ENCODE measurements at places on chromosomes 7 and 10.

- DNase-seq: no peak
These were observed 65.3 kb downstream of the VTI1A start for GRCh38 chr10:112512294-112512693.

DNA sequence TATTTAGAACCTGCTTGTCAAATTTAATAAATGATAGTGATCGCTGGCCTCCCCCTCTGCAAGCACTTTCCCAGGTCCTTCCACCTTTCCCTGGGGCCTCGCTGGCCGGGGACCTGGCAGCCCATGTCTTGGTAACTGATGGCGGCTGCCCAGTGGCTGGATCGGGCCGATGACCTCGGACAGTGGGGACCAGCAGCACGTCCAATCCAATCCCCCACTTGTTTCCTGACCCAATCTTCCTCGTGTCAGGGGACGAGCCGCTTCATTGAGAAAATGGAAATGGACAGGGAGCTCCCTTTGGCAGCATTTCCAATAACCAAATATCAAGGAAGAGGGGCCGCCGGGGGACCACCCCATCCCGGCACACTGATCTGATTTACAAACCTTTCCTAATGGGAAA lies 17.2 kb downstream of the EBF3 start:
- DNase-seq: no peak

DNA sequence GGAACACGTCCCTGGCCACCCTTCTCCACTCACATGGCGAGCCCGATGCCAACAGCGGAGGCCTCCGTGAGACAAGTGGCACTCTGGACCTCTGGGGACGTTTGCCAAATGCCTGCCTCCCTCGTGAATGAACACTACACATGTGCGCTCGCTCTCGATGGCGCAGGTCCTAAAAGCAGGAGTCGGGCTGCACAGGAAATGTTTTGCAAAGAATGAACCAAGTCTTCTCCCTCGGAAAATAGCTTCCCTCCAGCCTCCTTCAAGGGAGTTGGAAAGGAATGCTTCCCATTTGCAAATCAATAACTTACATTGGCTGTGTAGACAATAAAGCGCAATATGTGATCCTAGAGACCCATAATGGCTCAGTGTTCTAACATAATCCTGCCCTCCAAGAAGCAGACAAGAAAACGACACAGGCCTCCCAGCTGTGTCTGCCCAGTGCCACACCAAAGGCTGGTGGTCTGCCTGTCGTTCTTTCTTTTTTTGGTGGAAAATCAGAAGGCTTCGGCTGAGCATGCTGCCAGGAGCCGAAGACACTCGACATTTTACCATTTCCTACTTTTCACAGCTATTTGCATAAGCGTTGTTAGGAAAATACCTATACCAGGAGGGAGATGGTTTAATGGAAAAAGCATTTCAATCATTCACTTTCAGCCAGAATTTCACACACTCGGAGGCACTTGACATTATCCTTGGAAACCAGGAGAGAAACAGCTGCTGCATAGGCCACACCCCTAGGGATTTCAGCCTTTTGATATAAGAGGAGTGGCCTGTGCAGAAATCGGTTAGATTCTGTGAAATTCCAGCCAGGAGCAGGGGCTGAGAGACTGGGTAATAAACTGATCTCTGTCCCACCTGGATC lies 38.4 kb downstream of the ATXN7L1 start:
- DNase-seq: no peak

DNA sequence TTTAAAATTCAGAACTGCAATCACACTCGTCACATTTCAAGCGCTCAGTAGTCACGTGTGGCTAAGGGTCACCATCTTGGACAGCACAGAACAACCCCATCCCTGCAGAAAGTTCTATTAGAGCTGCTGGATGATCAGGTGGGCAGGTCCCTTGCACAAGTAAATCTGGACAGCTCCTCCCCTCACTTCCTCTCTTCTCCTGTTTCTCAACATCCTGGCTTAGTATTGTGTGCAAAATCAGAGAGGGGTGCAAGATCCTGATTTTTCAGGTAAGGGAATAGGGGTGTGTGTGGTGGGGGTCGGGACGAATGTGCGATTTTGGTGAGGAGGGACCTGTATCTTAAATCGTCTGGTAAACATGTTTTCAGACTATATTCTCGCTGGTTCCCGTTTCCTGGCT lies at the start of gene GIMAP4:
TSS of gene GIMAP4 (plus strand) at position 222 of the 400 bp plus-strand sequence. CDS start 2,512 bp downstream, outside the sequence.
- no peak for DNase-seq

- DNase-seq: no peak
These were observed 317.9 kb upstream of the KLF6 start for GRCh38 chr10:4102802-4103344.

DNA sequence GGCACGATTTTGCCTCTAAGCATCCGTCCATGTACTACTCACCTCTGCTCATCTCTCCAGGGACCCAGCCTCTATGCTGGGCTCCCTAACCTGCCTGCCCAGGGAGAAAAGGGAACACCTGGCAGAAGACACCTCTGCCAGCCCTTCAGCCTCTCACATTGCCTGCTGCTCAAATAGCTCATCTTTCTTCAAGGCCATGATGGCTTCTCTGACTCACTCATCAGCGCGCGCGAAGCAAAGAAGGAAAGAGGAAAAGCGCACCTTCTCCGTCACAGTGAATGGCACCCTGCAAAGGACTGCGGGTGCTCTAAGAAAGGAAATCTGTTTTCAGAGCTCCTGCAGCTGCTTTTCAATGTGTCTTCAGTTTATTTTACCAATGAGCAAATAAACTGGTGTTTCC lies 174.0 kb downstream of the PRKAG2 start:
- no peak for DNase-seq

GRCh38 chr7:12178317-12178716 lies 32.8 kb upstream of the TMEM106B start:
- no peak for DNase-seq

DNA sequence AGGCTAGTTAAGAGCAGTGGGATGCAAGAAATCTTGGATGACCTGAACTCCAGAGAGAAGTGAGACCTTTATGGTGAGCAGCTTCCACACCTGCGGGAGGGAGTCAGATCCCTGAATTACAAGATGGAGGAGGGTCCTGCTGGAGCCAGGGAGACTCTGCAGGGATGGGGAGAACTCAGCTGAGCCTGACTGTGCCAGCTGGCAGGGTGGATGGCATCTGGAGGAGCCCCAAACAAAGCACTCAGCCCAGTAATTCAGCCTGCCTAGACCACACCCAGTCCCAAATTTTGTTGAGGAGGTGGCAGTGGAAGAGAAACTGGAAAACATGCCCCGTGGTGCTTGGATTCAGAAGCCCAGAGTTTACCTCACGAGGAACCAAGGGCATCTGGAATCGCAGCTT lies 208.2 kb downstream of the WDR11 start:
- no peak for DNase-seq

GRCh38 chr10:123204127-123204461 lies 49.9 kb downstream of the BUB3 start:
- DNase-seq: no peak

- no peak for DNase-seq
These were observed 9.0 kb upstream of the SLC13A1 start for GRCh38 chr7:123208793-123209192.

GRCh38 chr7:148581624-148582023 lies 8.9 kb upstream of the C7orf33 start:
- no peak for DNase-seq

DNA sequence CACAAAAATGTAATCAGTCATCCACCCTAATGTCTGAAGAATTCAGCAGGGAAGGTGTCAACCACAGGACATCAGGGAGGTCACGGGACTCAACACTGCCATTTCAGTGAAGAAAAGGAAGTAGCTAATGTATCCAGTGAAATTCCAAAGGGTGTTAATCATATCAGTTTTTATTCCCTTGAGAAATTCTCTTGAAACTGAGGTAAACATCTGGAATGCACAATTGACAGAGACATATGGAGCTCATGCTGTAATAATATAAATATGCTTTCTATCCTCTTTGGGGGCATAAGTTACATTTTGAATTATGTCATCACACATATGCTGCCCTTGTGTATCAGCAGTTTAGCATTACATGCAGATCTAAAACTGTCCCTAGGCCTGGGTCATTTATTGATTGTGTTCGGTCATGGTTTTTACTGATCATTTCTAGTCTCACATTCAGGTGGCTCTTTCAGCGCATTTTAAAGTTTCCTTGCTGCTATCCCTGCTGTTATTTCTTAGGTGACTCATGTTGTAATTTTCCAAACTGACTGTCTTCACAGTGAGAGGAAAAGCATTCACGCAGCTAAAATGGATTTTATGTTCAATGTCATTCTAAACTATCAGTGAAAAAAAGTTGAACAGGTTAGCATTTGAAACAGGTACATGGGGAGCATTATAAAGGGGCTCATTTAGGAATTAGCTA lies 273.9 kb downstream of the TSPAN12 start:
- no peak for DNase-seq

GRCh38 chr7:64849250-64849923 lies 53.7 kb upstream of the ZNF273 start:
- no peak for DNase-seq

- no peak for DNase-seq
These were observed 26.6 kb upstream of the PLA2G12B start for GRCh38 chr10:72981028-72981881.

DNA sequence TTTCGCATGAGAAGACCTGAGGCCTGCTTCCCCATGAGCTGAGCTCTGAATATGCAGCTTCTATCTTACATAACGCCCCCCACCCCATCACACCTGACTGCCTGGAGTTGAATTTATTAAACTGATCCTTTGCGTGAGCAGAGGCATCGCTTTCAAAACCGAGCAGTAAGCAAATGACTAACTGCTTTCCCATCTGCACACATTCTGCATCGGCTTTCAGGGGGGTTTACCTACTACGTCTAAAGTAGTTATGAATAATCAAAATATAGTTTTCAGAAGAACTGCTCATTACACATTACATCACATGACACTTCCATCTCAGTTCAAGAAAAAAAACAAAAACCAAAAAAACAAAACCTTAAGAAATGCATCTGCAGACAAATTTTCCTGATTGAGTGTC lies 54.7 kb upstream of the EGR2 start:
- no peak for DNase-seq

DNA sequence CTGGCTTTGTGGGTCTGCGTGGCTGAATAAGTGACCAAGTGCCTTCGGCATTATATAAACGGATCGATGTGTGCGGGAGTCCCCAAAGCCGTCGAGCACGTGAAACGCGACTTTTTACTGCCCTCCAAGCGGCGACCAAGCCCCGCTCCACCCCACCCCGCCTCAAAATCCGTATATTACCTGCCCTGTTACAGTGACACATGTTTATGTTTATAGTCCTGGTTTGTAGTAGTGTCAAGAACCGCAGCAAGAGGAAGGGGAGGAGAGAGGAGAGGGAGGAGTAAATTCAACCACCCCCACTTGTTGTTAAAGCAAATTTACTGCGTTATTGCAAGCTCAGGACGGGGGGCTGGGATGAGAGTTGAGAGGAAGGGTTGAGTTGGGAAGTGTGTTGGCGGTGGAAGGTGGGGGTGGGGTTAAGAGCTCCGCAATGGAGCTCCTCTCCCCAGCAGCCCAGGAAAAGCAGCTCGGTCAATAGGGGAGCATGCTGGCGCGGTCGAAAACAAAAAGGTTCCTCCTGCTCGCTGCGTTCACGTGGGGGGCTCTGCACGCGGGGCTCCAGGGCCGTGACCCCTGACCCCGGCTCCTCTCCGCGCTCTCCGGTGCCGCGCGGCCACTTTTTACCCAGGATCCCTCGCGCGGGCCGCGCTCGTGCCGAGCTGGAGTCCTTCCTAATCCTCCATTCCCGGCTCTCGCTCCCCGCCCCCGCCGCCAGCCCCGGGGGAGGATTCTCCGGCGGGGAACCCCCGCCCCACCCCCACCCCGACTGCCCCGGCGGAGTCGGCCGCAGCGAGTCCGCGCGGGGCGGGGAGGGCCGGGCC lies at the start of gene SKIDA1:
TSS of gene SKIDA1 (minus strand) at position 316 of the 821 bp plus-strand sequence. CDS start 7,860 bp downstream, outside the sequence.
- peak; percentile 91 for DNase-seq

GRCh38 chr7:73705551-73705920 lies 13.9 kb downstream of the STX1A start:
- DNase-seq: no peak

DNA sequence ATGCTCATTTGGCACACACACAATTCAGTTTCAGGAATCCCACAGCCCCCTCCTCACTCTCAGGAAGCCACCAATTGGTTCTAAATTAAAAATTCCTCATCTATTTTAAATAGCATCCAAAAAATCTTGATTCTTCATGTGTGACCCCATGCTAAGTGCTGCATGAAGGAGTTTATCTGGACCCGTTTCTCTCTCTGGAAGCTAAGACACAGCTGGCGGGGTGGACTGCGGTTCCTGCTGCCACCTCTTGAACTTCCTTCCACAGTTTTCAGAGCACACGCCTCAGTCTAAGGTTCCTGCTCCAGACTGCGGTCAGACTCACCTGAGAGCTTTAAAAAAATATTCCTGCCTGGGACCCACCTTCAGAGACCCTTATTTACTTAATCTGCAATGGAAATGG lies 34.5 kb downstream of the LYZL1 start:
- no peak for DNase-seq

DNA sequence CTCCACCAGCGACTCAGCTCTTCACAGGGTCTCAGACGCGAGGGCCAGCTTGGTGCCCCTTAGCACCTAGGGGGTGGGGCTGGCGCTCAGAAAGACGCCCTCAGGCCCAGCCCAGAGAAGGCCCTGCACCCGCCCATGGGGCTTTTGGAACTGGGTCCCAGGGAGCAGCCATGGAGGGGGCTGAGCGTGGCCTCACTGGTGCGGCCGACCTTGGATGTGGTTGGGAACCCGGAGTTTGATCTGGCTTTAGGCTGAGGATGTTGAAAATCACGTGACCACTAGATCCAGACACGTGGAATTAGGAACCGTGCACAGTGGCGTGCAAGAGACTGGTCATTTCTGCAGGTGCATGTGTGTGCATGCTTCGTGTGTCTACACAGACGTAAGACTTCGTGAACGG lies 185.4 kb downstream of the DNAJB6 start:
- no peak for DNase-seq

Data from renal cortex interstitium (tissue), 15 donors.